Right ventricle myocardium superior (tissue), 1 donor: ENCODE measurements at places on chromosomes 2 and 18. TPM values are rescaled to one million over a fixed set of nuclear protein-coding genes. Genes with fewer than 3 reads are reported as not detected.

KIDINS220 gene
- total RNA-seq, result 48.4 TPM

DNA sequence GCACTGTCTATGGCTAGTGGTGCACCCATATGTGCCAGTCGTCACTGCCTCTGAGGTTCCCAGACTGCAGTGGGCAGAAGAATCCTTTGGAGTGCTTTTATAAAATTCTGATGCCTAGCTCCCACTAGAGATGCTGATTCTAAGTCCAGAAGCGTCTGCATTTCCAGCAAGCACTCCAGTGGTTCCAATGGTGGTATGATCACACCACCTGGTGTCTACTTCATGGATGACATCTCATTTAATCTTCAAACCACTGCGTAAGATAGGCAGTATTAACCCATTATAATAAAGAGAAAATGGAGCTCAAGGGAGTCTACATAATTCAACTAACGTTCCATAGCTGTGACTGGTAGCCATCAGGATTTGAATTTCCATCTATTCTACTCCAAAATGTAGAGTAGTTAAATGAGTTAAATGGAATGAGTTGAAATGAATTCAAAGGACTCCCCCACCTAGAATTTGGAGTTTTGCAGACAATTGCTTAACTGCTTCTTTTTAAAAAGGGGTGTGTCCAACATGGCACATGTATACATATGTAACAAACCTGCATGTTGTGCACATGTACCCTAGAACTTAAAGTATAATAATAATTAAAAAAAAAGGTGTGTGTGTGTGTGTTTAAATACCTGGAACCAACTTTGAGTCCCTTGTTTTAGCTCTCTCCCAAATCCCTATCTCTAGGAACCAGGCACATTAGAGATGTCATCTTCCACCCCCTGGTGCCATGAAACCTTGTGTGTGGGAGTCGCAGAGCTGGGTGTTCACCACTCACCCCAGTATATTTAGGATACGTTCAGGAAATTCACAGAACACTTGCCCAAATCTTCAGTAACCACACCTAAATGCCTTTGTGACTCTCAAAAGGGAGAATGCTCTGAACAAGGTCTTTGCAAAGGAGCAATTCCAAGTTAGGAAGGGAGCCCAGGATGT, 14.1 kb downstream of the LAMA3 start:
- DNase-seq, result no peak

TLX2 gene
- not detected for total RNA-seq

DNA sequence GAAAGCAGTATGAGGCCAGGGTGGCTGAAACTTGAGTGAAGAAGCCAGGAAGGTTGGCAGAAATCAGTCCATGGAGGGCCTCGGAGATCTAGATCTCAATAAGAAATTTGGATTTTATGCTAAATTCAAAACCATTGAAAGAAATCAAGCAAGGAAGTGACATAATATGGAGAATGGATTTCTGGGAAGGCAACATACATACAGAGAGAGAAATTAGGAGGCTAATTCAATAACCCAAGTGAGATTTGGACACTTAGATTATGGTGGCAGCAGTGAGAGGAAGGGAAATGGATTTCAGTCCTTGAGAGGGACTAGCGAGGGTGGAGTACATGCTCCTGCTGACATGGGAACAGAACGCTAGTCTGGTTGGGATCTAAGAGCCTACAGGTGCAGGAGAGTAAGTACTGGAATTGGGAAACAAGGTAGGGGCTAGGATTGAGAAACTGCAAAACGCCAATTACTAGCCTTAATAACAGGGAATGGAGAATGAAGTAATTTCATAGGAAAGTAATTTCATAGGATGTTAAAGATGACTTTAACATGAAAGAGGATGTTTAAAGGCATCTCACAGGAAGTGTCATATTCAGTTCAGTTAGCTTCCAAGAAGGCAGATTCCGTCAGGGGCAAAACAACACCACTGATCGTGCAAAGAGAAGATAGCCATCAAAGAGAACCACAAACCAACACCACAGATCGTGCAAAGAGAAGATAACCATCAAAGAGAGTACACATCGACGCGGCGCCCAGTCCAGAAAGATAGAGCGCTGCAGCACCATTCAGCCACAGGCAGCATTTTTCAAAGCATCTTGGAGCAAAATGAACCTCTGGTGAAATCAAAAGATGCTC, 27.2 kb downstream of the CDKL4 start:
- no peak for DNase-seq

- no peak for DNase-seq
These were observed 54.4 kb downstream of the RPL37A start for GRCh38 chr2:216553093-216553478.

- DNase-seq, result no peak
These were observed 23.0 kb downstream of the ARHGAP15 start for GRCh38 chr2:143152219-143152618.

DNA sequence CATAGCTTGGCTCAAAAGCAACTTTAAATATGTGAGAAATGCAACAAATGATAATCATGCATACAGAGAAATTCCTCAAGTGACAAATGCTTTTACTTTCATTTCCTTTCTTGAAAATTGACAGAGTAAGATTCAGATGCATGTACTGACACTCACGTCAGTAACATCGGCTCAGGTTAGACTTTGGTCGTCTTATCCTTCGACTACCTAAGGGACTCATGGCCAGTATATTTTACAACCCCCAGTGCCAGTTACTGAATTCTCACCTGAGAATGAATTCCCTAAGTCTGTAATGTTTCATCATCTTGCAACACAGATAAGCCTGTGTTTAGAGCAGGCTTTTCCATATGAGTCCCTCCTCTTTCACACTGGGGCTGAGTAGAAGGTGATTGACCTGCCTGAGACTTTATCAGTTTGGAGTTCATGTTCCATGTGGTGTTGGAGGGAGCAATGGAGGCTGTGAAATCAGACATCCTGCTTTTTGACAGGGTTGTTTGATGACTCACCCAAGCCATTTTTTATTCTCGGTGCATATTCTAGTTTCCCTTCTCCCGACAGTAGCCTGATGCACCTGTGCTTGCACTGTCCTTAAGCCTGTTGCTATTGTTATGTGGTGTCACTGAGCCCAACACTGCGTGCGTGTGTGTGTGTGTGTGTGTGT, 30.5 kb upstream of the ATP8B1 start:
- DNase-seq, result no peak

ADCYAP1 gene
- not detected for total RNA-seq

- peak; percentile 75 for DNase-seq
These were observed 14.4 kb downstream of the RAB12 start for GRCh38 chr18:8623549-8624106.

DNA sequence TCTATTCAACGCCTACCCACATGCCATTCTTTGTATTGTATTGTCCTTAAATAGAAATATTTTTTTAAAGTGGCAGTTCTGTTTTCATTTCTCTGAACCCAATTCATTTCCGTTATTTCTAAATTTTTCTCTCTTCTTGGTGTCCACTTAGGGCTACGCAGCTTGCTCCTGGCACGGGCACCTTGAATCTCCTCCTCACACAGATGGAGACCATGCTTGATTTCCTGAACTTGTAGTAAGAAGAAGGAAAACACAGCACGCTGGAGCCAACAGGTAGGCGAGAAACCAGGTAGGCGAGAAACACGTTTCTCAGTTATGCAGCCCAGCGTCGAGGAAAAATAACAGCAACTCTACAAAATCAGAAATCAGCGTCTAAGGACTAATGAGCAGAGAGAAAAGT, 428.9 kb downstream of the STK39 start:
- no peak for DNase-seq

DNA sequence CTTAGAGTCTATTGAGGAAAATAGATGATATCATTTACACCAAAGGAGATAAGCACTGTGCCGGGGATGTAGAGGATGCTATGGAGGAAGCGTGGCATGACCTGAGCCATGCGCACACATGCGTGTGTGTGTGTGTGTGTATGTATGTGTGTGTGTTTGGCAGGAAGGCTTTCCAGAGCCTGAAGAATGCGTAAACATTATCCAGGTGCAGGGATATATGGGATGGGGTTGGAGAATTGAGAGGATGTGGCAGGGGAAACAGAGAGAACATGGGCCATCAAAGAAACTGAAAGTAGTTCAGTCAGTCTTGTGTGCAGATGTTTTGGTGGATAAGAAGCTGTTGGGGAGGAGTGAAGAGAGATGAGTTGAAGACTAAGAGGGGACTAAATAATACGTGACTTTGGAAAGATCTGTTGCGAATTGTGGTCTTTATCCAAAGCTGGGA, 9.3 kb upstream of the STAT1 start:
- no peak for DNase-seq

- no peak for DNase-seq
These were observed 84.9 kb downstream of the MOGAT1 start for GRCh38 chr2:222756362-222756831.

DNA sequence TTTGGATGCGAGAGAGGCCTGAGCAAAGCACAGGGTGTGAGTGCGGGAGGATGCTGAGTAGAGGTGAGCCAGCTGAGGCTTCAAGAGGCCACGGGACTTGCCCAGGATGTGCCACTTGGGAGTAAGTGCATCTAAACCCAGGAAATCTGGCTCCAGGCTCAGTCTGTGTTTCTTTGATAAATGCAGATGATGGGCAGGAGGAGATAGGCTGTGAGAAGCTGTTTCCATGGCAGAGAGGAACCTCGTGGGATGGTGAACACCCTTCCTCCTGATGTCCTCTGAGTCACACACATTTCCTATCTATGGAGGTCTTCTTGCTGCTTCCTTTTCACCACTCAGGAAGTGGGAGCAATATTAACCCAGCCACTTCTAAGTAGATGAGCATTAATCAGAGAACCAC, 38.4 kb upstream of the CELF4 start:
- no peak for DNase-seq

DNA sequence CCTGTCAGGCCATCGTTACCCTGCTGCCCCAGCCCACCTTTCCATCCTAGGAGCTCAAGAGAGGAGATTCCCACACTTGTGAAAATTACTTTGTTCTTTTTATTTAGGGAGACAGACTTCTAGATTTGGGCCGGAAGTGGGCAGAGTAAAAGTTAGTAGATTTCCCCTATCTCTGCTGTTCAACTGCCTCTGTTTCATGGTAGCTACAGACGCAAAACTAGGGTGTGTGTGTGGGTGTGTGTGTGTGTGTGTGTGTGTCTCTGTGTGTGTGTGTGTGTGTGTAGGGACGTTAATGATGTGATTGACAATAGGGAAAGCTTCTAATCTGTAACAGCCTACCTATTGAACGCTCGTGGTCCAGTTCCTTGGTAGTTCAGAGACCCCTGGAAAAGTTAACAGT, 438 bp downstream of the PSMA8 start:
- no peak for DNase-seq

DNA sequence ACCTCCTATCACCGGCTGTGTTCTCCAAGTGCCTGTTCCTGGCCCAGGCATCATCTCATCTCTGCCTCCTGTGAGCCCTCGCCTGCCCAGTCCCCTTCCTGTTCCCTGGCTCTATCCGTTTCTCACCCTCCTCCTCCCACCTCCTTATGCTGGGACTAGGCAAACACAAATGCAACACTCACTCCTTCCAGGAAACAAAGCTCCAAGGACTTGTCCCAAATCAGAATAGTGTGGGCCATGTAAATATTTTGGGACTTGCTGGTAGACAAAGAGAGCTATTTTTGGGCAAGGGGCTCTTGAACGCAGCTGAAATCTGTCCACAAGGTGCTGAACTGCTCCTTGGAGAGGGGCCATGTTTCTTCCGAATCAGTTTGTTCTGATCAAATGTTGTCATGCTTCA, 25.3 kb downstream of the MBP start:
- no peak for DNase-seq

DNA sequence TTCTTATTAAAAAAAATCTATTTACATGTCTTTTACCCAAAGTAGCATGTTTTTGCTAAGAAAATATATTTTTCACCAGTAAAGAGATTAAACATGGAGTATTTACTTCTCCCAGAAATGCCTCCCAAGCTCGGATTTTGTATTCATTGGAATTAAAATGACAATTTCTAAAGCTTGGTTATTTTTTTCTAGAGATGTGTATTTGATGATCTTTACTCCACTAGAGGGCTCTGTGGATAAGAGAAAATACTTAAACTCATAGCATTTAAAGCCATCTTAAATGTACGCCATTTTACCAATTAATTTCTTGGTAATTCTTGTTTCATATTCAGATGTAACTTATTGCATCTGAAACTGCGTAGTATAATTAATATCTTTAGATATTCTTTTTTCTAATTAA, 461.4 kb downstream of the GALR1 start:
- DNase-seq, result no peak

- no peak for DNase-seq
These were observed 22.9 kb downstream of the ACVR1 start for GRCh38 chr2:157853211-157853610.

DNA sequence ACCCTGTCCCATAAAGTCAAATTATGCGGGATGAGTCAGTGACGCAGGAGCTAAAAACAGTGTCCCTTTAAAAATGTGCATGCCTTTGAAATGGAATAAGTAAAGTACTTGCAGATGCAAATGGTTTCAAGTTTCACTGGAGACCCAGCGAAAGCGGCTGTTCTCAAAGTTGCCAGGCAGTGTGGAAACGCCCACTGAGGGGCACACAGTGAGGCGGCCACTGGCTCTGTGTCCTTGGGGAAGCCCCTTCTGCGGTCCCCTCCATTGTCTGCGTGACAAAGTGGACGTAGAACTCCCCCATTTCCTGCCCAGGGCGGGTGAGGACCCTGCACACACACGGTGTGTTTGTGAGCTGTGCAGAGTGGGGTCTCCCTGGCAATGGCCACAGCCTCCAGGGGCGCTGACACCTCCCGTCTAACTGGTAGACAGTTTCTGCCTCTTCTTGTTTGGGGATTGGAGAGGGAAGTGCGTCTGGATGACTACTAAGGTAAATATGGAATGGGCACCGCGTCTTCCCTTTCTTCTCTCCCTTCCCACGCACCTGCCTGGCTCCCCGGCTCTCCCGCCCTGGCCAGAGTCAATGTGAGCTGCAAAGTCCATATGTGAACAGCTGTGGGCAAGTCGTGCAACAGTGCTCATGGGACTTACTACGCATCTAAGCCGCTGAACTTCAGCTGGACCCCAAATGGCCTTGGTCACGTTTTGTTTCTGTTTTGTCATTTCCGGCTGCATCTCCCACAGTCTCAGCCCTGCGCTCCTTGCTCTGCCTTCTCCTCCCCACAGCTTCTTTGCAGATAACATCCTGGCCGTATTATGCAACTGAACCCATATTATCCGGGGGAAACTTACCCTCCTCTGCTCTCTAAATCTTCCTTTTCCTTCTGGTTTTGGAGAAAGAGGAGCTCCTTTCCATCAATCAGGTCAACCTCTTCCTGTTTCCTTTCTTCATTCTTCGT, 33.7 kb upstream of the ZNF516 start:
- DNase-seq, result no peak

DNA sequence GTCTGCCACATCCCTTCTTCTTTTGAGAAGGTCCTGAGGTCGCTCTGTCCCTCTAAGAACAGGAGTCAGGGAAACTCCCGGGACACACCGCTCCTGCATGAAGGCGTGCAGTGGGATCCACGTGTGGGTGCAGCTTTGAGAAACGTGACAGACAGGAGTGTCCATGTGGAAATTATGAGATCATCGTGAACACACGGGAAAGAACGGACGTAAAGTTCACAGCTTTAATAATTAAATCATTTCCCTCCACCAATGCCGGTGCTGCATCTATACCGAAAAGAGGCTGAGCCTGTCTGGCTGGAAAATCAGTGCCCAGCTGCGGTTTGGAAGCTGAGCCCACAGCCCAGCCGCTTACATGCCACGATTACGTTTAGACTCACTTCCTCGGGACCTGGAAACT, 372.4 kb upstream of the SALL3 start:
- DNase-seq, result no peak
